ENCODE measurements at places on chromosomes 11 and 22.
A peak's percentile ranks its signal among the peaks of the same experiment; 100 is the strongest.

DNA sequence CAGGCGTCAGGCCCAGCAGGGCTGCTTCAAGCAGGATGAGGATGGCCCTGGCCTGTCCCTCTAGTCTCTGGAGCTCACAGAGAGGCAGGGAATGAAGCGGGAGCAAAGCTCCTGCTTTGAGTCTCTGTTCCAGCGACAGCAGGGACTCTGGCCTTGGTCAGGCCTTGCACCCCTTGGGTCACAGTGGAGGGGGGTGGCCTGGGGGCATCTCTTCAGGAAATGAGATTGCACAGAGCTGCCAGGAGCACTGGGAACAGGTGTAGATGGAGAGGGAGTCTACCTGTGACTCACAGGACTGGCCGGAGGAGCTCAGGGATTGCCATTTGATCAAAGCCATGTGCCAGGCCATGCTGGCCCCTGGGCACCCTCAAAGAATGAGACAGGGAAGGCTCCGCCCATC lies 1.6 kb downstream of the ANO1 start:
- no peak for DNase-seq

- no peak for DNase-seq
Observed at GRCh38 chr11:11306855-11307254, 46.2 kb downstream of the CSNK2A3 start.

- no peak for DNase-seq
Observed at GRCh38 chr11:11089805-11090204, 232.0 kb upstream of the ZBED5 start.

DNA sequence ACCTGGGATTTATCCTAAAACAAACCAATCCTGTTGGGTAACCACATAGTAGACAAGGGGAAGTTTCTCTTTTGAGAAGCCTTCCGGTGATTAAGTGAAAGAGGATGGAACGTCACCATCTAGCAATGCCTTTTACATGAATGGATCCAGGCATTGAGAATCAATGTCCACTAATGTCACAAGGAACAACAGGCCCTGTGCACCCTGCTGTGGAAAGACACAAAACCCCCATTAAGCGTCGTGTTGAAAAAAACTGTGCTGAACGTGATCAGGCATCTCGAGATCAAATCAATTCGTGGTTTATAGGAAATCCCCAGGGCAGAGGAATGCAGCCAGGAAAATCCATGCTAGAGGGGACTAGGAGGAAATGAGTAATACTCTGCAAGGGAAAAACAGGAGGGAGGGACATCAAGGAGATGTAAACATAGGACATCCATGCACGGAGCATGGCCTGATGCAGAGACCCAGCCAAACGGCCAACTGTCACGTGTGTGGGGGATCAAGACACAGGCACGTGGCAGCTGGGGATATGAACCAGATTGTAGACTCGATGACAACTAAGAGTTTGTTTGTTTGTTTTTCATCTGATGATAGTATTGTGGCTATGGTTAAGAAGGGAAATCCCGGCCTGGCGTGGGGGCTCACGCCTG lies 38.6 kb upstream of the CARS1 start:
- DNase-seq = no peak

DNA sequence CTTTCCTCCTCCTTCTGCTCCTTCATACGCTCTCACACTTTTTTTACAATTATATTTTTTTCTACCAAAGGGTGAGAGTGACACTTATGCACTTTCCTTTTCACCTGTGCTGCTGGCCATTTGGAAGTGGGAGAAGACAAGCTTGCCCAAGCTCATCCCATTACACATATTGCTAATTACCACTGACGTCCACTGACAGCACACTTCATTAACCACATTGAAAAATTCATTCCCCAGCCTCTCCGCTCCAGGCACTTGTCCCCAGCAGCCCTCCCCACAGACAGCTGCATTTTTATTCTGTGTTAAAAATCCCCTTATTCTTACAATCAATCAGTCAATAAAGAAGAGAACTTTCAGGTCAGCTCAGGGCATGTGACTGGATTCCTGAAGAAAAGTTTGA lies 175.1 kb downstream of the LRRC4C start:
- DNase-seq = no peak

DNA sequence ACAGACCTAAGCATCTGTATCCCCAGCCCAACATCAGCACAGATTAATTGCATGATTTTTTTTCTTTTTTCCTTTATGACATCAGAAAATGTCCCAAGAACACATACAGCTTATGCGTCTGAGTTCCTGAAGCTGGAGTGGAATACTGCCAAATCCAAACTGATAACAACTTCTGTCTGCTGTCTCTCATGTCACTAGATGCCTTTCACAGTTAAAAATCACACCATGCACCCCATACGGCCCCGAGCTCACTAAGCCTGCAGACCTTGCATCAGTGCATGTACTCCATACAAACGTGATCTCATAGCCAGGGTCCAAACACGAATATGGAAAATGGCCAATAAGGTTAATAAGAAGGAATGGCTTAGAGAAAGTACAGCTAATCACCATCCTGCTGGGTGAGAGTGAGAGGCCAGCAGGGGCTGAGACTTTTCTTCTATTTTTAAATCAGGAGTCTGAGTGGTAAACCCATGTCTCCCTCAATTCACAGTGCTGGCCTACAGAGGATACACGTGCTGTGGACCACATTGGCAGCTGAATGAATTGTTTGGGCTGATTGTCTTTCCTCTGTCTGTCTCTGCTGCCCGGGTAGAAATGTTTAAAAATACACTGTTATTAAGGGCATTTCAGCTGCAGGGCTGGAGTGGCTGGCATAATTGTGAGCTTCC lies 350.6 kb upstream of the RAG2 start:
- DNase-seq = no peak

- no peak for DNase-seq
Observed at GRCh38 chr11:118915941-118916841, 9.5 kb downstream of the BCL9L start.

DNA sequence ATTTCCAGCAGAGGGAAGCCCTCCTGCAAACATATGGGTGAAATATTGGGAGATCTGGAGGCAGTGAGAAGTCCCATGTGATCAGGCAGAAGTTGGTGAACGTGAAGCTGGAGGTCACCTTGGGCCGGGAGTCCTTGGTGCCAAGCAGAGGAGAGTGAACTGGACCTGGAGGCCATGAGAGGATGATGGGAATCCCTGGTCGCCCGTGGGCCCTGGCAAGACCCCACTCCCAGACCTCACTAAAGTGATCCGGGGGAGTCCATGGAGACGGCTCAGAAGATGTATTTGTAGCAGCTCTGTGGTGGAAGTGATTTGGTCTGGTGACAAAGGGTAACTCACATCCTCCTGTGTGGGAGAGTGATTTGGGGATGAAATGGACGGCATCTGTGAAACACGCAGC lies 71.0 kb downstream of the ARHGAP8 start:
- DNase-seq = no peak

DNA sequence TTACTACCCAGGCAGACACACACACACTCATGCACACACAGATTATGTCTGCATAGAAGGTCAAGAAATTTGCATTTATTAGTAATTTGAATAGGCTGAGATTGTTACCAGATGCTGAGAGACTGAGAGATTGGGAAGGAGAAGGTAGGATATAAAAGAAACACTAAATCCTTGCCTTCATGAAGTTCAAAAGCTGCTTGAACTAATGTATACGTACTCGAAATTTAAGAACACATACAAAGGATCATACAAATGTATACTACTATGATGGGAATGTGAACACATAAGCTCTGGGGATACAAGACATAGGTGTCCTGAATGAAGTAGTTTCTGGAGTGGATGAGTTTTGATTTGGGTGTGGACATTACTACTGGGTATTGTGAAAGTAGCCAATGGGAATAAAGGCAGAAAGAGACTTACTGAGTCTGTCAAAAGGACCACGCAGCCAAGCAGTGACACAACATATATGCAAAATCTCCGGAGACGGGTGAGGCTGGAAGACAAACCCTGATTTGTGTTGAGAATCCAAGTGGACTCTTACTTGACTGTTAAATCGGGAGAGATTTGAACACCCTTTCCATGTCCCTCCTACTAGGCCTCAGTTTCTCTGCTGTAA lies 7.3 kb upstream of the PKNOX2 start:
- DNase-seq = no peak

DNA sequence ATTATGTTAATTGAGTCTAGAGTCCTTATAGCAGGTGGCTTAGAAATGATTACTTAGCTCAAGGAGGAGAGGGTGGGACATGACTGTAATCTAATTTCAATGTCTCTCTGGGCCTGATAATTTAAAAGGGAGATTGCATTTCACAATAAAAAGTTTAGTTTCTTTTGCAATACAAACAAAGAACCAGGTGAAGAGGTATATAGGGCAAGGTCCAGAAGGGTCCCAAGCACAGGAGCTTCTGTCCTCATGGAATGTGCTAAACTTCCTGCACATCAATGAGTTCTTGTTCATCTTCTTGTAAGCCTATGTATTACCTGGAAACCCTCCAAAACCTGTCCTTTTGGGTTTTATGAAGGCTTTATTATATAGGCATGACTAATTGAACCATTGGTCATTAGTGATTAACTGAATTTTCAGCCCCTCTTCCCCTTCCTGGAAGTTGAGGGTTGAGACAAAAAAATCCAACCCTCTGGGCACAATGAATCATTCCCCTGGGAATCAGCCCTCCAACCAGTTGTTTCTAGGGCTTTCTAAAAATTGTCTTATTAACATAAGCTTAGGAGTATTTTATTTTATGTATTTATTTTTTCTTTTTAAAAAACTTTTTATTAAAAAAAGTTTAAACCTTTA lies 37.6 kb downstream of the MS4A2 start:
- no peak for DNase-seq

DNA sequence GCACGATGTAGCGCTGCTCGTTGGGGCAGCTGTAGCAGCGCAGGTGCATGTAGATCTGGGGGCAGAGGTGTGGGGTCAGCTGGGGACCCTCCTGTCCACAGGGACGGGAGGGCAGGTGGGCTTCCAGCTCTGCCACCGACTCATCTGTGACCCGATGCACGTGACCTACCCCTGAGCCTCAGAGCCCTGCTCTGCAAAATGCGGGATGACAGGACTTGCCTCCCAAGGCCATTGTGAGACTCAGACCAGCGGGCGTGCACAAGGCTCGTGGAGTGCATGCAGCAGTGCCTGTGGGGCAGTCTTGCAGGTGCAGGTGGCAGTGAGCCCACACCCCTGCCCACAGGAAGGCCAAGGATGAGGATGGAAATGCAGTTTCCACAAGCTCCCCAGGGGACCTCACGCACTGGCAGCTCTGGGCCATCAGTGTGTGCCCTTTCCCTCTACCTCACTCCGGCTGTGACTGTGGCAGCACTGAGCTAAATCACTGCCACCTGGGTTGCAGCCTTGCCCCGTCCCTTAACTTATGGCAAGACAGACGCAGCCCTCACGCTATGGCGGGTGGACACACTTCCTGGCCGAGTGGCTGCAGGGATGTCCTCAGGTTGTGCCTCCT lies 26.7 kb downstream of the TMEM184B start:
- DNase-seq = no peak

DNA sequence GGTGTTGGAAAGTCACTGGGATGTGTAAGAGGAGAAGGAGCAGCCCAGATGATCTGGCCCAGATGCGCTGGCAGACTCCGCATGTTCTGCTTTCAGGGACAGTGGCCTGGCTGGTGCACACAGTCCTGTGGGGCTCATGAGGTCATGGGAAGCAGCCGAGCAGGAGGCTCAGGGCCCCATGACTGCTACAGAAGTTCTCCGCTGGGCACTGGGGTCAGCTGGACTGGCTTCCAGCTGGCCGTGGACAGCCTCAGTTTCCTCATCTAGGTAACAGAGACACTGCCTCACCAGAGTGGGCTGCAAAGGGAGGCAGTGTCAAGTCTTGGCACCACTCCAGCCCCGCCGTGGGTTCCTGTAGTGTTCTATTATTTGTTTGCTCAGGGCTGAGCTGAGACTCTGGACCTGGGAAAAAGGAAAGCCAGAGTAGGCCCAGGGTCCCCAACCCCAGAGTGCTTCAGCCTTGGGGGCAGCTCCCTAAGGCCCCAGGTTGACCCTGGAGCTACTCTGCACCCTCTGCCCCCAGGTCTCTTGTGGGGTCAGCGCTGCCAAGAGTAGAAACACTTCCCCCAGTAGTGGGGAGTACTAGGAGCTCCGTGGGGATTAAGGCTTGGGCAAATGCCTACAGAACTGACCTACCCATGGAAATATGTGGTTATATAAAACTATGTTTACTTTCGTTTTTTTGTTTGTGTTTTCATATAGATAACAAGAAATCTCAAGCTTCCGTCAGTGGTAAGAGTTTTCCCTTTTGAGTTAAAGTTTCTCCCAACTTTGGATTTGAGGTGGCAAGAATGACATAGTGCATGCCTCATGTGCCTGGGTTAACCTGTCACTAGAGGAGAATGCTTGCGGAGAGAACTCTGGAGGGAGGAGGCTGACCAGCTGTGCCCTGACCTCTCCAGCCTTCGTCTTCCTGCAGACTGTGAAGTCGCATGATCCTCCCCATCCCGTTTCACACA lies 45.3 kb downstream of the MED15 start:
- no peak for DNase-seq

GRCh38 chr11:71929491-71929890 lies 645 bp downstream of the RNF121 start:
- no peak for DNase-seq

DNA sequence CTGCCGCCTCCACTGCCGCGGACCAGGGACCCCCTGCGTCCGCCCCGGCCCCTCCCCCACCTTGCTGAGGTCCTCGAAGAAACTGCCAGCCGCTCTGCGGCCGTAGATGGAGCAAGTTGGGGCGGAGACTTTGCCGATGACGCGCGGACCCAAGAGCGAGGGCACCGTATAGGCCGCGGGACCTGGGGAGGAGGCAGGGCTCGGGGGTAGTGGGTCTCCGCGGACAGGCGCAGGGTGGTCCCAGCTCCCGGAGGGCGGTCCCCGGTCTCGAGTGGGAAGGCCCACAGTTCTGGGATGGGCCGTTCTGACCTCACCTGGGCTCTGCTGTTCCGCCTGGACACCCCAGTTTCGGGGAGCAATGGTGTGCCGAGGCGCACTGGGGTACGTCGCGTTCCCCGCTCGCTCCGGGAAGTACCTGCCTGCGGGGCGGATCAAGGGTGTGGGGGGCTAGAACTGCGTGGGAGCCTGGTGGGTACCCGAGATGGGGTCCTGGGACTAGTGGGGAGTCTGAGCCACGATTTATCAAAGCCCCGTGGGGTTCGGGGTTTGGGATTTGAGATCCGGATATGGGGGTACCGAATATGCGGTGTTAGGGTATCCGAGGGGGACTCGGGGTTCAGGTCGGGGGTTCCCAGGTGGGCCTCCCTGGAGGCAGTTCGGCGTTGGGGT lies 1.2 kb upstream of the TYMP start:
- peak; percentile 73 for DNase-seq

- no peak for DNase-seq
Observed at GRCh38 chr11:1373536-1374214, 16.1 kb upstream of the BRSK2 start.

DNA sequence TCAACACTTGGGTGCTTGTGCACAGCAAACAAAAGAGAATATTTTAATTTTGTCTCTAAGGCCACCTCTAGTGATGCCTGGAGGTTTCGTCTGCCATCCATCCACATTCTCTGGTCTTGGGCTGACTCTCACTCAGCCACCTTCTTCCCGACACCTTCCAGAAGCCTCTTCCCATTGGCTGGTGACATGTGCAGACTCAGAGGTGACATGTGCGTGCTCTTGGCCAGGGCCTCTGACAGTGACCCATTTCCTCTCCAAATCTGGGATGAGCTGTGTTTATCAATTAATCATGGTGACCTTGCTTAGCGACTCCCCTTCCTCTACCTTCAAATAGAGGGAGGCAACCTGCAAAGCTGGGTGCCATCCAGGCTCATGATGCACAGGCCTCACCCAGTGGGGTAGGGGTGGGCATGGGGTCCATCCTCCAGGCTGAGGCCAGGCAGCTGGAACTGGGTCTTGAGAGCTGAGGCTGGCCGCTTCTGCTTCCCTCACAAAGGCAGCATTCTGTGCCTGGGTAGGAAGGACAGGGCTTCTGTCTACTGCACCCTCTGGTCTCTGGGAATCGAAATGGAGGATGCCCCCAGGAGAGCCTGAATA lies 91.8 kb downstream of the DHCR7 start:
- DNase-seq = no peak

Measured in stimulated activated CD8-positive, alpha-beta memory T cell treated with anti-CD3 and anti-CD28 coated beads, Interleukin-4, amount 100 ng/mL, for 1 hour (primary cell).